ENCODE measurements at places on chromosomes 7 and 10. TPM values are rescaled to one million over a fixed set of nuclear protein-coding genes. Genes with fewer than 3 reads are reported as not detected.

DENND2A gene
- total RNA-seq: 14.9 TPM

AGR3 gene
- total RNA-seq: not detected

SPDYE1 gene
- not detected for total RNA-seq

HOXA10 gene
- 12.6 TPM for total RNA-seq

ALOX5 gene
- total RNA-seq: not detected

OPN4 gene
- total RNA-seq: not detected

LFNG gene
- 6.1 TPM for total RNA-seq

CXCL12 gene
- total RNA-seq: 16.2 TPM

ITIH5 gene
- total RNA-seq: under 0.01 TPM

TCAF1 gene
- 63.2 TPM for total RNA-seq

RAB19 gene
- not detected for total RNA-seq

LIPN gene
- total RNA-seq: not detected

CUZD1 gene
- 0.50 TPM for total RNA-seq

MEIG1 gene
- total RNA-seq: not detected

PROSER2 gene
- total RNA-seq: 0.44 TPM

STK31 gene
- total RNA-seq: not detected

PPP1R17 gene
- total RNA-seq: not detected

ACSL5 gene
- 0.22 TPM for total RNA-seq

POM121L12 gene
- not detected for total RNA-seq

CTAGE8 gene
- 0.44 TPM for total RNA-seq

MAGI2 gene
- total RNA-seq: 29.1 TPM

IFIT3 gene
- total RNA-seq: 36.6 TPM

PDE6C gene
- not detected for total RNA-seq

RGR gene
- total RNA-seq: not detected

ICA1 gene
- total RNA-seq: 1.3 TPM

CPA4 gene
- 8.2 TPM for total RNA-seq

CYP2C19 gene
- total RNA-seq: not detected

ARL4A gene
- total RNA-seq: 35.2 TPM

BAIAP2L1 gene
- 1.7 TPM for total RNA-seq

NPTX2 gene
- total RNA-seq: 0.12 TPM

AKR1C4 gene
- not detected for total RNA-seq

UCMA gene
- not detected for total RNA-seq

GATA3 gene
- total RNA-seq: not detected

STARD3NL gene
- total RNA-seq: 108 TPM

MTERF1 gene
- 9.1 TPM for total RNA-seq

SYT15B gene
- total RNA-seq: under 0.01 TPM

MEST gene
- total RNA-seq: 5.5 TPM

GPR146 gene
- 2.7 TPM for total RNA-seq

ACSM6 gene
- not detected for total RNA-seq

AKR1C8 gene
- not detected for total RNA-seq

FEZF1 gene
- not detected for total RNA-seq

GRM8 gene
- total RNA-seq: not detected

HYAL4 gene
- total RNA-seq: not detected

PRKAR2B gene
- 23.4 TPM for total RNA-seq

CUEDC2 gene
- total RNA-seq: 63.5 TPM

SUN3 gene
- not detected for total RNA-seq

SAP25 gene
- total RNA-seq: not detected

CCDC186 gene
- 12.2 TPM for total RNA-seq

ZNF365 gene
- 9.0 TPM for total RNA-seq

PRPS1L1 gene
- total RNA-seq: not detected

HOXA1 gene
- under 0.01 TPM for total RNA-seq

POMZP3 gene
- 1.8 TPM for total RNA-seq

RELN gene
- 14.9 TPM for total RNA-seq

SFRP5 gene
- not detected for total RNA-seq

Data from uterine smooth muscle cell (primary cell).